ENCODE measurements at places on chromosomes 5 and 9. TPM values are rescaled to one million over a fixed set of nuclear protein-coding genes. Genes with fewer than 3 reads are reported as not detected.

The MORN5 gene
- 4.0 TPM for total RNA-seq

The FBLL1 gene
- total RNA-seq = not detected

GRCh38 chr9:8694983-8695588 lies 895.5 kb upstream of the DMAC1 start:
- no peak for DNase-seq

GRCh38 chr9:19231904-19232822 lies 1.7 kb downstream of the DENND4C start:
- no peak for DNase-seq

The BRIX1 gene
- 13.8 TPM for total RNA-seq

DNA sequence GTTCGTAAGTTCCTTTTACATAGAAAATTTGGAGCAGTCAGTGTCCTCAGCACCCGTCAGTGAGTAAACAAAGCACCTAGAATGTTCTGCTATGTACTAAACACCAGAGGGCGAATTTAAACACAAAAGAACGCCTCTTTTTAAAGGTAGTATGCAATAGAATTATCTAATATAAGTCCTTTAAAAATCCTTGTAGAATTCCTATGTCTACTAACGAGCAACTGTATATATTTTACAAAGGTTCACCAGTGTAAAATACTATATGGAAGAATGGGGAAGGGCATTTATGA lies 499 bp upstream of the TMEM232 start:
- no peak for DNase-seq

DNA sequence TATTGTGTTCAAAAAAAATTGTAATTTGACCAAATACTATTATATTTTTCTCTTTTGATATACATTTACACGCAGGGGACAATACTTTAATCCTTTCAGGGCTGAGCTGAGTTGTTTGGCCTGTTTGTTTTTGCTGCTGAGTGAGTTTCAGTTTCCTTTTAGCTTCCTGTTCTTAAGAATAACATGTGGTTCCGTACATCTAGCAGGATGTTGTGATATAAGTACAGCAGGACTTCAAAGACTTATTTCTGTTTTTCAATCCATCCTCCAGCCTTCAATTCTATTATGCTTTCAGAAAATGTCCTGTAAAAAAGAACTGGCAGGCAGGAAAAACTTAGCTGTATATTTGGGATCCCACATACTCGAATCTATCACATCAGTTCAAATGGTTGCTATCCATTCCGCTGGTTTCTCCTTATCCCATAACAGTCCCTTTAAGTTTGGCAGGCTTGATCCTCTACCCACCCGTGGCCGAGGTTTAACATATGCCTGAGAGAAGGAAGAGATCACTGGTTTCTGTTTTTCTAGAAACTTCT lies 1037.3 kb upstream of the ACO1 start:
- DNase-seq = no peak

Measured in left colon (tissue), 2 donors.